ENCODE measurements at places on chromosomes 5 and 9.

DNA sequence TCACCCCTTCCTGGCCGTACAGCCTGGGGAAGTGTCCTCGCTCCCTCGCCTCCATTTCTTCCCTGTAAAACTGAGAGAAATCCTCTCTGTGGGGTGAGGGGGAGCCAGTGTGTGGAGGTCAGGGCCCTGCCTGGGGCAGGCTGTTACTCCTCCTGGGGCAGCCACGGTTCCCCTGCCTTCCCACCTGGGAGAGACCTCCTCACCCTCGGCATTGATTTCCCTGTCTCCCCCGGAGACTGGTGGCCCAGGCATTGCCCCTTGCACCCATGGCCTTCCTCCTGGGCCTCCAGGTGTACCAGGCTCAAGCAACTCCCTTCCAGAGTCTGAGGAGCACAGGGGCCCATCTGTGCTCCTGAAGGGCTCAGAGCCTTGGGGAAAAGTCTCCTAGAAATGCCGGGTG lies 75.6 kb upstream of the RNU6ATAC start:
- DNase-seq = no peak

- no peak for DNase-seq
Observed at GRCh38 chr9:73845539-73845938, 651.6 kb upstream of the RORB start.

- no peak for DNase-seq
Observed at GRCh38 chr5:109982966-109983534, 293.3 kb downstream of the MAN2A1 start.

GRCh38 chr9:16417749-16418148 lies 452.7 kb downstream of the BNC2 start:
- DNase-seq = no peak

GRCh38 chr5:136209346-136209910 lies 16.5 kb upstream of the SMIM32 start:
- DNase-seq = no peak

GRCh38 chr5:74940782-74941353 lies 74.7 kb upstream of the FAM169A start:
- no peak for DNase-seq

DNA sequence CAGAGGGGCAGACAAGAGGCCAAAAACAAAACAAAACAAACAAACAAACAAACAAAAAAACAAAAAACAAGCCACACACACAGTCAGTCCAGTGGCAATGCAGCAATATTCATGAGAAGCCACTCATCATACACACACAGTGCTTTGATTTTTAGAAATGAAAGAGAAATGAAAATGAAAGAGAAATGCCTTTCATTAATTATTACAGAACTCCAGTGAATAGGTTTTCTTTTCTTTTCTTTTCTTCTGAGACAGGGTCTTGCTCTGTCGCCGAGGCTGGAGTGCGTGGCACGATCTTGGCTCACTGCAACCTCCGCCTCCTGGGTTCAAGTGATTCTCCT lies 36.9 kb downstream of the SPRY4 start:
- no peak for DNase-seq

DNA sequence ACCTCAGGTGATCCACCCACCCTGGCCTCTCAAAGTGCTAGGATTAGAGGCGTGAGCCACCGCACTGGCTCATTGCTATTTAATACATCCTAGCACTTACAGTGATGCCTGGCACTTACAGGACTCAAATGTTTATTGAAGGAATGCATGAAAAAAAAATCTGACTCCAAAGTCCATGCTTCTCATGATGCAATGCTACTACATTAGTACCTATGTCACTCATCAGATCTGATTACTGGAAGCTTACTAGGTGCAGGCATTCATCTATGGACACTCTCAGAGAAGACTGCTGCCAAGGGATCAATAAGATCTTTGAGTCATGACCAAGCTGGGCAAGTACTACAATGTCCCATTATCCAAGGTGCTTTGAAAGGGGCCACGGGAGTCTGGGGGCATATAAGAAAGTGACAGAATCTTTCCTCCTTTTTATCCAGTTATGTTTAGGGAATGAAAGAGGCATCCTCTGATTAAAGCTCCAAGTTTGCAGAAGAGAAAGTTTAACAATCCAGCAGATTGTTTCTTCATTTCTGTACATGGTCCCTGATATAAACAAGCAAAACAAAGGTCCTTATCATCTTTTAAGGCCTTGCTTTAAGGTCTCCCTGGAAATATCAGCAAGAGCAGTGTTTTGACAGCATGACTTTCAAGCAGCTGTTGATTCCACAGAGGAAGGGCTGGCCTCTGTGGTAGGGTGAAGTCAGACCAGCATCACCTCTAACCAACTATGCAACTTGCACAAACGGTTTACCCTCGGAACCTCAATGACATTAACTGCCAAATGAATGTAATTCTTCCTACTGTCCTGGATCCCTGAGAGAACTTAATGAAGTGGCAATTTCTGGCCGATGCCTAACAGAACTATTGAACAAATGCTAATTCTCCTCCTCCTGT lies 35.9 kb downstream of the ARPC5L start:
- DNase-seq = no peak

Data from activated naive CD4-positive, alpha-beta T cell treated with anti-CD3 and anti-CD28 coated beads, Interleukin-2, amount 50 U/mL, for 72 hours (primary cell).